Stimulated activated CD4-positive, alpha-beta T cell treated with anti-CD3 and anti-CD28 coated beads, Interleukin-1b, Interleukin-23, amount 100 ng/mL, for 1 hour (primary cell): ENCODE measurements at places on chromosomes 3 and 15.

- no peak for DNase-seq
Observed at GRCh38 chr15:74245342-74245931, 9.3 kb downstream of the CCDC33 start.

DNA sequence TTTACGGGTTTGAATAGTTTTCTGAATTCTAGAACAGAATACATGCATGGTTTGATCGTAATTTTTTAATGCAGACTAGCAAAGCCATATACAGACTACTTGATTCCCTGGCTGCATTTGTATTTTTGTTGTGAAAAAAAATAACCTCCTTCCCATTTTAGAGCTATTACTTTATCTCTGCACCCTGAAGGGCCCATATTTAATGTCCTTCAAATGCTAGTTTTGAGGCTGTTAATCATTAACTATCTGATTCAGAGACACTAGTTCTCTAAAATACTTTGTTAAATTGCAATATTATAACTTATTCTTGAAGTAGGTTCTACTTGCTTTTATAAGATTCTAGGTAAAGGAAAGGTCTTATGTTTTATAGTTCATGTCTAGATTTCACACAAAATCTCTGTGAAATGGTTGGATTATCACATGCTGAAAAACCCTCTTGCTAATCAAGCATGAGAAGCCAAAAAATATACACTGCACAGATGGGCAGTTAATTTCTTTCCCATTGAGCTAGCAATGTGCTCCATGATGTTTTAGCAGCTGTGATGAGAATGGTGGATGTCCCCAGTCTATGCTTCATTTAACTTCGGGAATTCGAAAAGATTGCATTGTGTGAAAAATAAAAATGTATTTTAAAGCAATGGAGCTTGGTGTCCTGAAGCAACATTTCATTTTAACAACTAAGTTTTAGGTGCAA is 634.0 kb upstream of the BCHE start:
- DNase-seq, result no peak

DNA sequence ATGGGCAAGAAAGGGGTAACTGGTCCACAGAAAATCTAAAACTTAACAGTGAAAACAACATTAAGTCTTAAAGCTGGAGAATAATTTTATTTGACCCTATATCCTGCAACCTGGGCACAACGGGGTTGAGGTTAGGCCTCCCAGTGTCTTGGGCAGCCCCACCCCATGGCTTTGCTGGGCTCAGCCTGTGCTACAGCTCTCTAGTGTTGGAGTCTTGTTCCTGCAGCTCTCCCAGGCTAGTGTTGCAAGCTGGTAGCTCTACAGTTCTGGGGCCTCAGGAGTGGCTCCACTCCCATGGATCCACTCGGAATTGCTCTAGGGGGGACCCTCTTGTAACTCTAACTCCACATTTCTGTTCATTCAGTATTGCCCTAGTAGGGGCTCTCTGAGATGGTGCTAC is 24.9 kb upstream of the GNB4 start:
- DNase-seq, result no peak

DNA sequence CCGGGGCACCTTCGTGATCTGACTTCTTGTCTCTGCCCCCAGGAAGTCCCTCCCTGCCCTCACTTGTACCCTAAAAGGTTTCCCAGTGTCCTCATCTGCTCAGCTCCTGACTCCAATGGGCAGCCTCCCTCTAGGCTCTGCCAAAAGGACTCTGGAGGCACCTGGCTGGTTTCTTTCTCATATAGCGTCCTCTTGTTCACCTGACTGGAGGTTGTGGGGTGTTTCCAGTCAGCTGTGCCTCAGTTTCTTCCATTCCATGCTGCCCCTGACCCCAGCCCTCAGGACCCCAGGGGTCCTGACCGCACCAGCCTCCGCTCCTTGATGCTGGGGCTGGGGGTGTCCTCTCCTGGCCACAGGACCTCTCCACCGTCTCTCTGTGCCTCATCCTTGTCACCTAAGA is 2.5 kb downstream of the PRR23E start:
- DNase-seq, result no peak

GRCh38 chr3:105094588-105094987 is 272.1 kb upstream of the ALCAM start:
- no peak for DNase-seq

- DNase-seq, result no peak
Observed at GRCh38 chr3:193742628-193743027, 149.6 kb downstream of the OPA1 start.

DNA sequence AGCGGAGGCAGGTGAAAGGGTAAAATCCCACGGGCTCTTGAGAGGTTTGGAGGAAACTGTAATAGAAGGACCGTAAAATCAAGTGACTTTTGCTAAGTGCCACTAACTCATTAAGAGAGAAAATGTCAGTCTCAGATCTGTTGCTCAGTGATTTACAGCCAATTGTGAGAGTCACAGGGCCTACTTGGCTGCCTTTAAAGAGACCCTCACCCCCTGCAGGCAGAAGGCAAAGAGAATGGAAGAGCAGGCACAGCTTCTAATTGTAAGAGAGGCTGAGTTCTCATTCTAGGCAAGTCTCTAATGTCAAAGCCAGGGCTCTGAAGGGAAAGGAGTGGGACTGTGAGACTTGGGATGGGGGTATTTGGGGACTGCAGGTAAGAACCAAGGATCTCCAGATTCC is 9.3 kb upstream of the SYNM start:
- DNase-seq, result no peak

GRCh38 chr3:99536555-99537314 is 101.7 kb upstream of the COL8A1 start:
- no peak for DNase-seq

- DNase-seq, result no peak
Observed at GRCh38 chr15:80061582-80061981, 2.1 kb downstream of the ZFAND6 start.

GRCh38 chr3:18423401-18424212 is 1.5 kb downstream of the SATB1 start:
- DNase-seq, result no peak

DNA sequence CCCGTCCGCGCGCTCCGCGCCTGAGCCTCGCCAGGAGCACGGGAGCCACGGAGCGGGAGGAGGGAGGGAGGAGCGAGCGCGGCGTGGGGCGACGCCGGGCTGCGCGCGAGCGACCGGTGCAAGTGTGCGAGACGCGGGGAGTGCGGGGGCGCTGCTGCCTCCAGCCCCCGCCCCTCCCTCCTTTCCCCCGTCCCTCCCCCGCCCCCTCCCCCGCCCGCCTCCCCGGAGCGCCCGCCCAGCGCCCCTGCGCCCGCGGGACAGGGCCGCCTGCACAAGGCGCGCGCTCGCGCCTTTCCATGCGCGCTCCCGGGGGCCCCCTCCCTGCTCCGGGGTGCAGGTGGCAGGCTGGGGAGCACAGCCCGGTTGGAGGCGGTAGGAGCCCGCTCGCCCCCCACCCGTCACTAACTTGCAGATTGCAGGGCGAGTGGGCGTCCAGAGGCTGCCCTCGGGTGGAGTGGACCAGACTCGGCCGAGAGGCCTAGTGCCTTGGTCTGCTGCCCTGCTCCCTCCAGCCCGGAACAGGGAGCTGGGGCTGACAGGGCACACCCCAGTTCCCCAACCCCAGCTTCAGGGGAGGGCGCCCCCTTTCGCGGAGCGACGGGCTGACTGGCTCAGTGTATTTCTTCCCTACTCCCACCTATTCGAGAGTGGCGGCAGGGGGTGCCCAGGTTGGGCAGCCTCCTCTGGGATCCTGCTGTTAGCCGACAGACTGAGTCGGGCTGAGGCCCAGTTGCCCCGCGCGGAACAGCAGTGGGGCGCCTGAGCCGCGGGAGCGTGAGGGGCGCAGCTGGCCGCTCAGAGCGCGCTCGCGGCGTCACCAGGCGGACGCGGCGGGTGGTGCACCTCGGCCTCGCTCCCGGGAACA is at the start of gene WNT7A:
Gene WNT7A, minus strand, starts transcription at position 126 of the 865 bp plus-strand sequence. CDS start 255 bp downstream, outside the sequence.
- no peak for DNase-seq

DNA sequence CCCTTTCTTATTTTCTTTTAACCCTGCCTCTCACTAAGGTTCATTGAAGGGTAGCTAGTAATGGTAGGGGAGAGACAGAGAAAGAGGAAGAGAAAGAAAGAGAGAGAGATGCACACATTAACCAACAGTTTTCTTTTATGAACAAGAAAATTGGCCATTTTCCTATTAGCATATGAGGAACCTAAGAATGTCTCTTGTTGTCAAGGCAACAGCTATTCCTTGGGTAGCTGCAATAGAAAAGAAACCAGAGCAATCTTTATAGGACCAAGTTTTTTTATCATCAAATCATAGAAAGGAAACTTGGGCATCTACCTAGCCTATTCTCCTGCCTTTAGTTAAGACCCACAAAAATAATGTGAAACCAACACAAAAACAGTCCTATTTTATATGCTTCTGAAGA is 15.0 kb upstream of the CCDC39 start:
- DNase-seq, result no peak

GRCh38 chr15:61974759-61975158 is 85.5 kb downstream of the VPS13C start:
- DNase-seq, result no peak

- DNase-seq, result no peak
Observed at GRCh38 chr15:60346653-60347052, 51.1 kb downstream of the ANXA2 start.

DNA sequence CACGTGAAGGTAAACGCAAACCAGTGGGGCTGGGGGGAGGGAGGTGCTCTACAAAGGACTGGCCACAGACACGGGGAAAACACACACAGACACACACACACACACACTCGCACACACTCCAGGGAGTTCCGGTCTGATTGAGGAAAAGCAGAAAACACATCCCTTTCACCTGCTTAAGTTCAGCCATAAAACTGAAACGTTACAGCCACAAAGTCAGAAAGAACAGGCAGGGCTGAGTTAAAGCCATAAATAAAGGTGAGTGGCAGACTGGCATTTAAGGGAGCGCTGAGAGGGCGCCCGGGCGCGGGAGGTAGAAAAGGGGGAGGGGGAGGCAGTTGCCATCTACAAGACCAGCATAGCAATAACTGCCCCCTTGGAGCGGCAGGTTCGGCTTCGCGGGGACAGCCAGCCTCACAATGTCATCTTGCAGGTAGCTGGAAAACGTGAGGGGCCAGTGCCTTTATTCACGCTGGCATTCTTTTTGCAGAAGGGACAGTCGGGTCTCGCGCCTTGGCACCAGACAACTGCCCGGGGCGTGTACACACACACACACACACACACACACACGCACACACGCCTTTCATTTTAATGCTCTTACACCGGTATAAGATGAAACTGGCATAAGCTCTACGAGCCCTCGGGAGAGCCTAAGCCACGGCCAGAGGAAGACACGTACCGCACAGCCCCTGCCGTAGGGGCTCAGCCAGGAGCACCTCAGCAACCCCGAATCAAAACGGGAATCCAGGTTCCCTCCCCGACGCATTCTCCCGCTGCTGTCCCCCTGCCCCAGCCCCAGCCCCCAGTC is 866 bp downstream of the TNIK start:
- no peak for DNase-seq

DNA sequence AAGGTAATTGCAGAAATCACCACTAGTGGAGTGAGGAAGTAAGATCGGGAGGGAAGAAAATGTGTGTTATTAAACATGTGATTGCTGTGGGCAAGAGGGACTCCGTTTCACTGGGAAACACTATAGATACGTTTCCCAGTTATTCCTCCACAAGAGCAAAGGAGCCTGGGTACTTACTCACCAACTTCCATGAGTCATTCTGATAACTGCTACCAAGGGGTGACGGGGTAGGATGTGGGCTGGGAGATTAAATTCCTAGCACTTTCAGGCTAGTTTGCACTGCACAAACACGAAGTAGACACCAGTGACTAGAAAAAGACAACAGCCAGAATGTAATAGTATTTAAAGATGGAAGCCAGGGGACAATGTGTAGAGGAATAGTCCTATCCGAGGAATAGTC is 812.9 kb upstream of the CFAP20DC start:
- DNase-seq, result no peak

DNA sequence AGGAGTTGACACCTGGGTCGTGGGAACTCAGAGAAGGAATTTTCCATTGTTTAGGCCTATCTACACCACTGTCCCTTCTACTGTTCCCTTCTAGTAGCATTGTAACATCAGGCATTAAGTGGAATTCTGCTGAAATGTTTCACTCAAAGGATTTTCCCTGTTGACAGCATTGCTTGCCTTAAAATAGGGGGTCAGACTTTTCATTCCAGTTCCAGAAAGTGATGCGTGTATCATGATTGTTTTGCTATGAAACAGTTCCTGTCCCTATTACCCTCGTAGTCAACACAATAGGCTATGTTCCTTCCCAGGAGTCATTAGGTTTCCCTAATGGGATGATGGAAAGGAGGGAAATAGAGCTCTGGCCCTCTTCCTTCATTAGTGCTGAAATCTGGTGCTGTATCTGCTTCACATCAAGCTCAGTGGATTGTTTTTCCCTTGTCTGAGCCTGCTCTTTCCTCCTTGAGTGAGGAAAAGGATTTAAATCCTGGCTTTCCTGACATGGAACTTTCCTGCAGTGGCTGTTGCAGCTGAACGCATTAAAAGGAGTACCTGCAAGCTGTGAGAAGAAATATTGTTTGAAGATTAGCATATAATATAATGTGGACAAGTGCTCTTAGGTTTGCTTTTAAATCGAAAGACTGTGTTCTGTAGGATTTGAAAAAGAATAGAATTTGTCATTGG is 195.9 kb downstream of the KLHL25 start:
- no peak for DNase-seq
